Erythroblast (primary cell): ENCODE measurements at places on chromosomes 5 and 9.

DNA sequence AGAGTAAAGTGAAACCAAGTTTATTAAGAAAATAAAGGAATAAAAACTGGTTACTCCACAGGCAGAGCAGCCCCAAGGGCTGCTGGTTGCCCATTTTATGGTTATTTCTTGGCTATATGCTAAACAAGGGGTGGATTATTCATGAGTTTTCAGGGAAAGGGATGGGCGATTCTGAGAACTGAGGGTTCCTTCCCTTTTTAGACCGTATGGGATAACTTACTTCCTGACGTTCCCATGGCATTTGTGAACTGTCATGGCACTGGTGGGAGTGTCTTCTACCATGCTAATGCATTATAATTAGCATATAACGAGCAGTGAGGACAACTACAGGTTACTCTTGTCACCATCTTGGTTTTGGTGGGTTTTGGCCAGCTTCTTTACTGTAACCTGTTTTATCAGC is 323.9 kb upstream of the PTGER4 start:
- no peak for DNase-seq

GRCh38 chr5:158629591-158630312 is 470.0 kb downstream of the EBF1 start:
- DNase-seq: no peak

GRCh38 chr5:91022518-91022917 is 360.6 kb downstream of the ARRDC3 start:
- DNase-seq: no peak

GRCh38 chr5:38413696-38414095 is 142.8 kb downstream of the LIFR start:
- no peak for DNase-seq
